ENCODE measurements at places on chromosomes 11 and 22. TPM values are rescaled to one million over a fixed set of nuclear protein-coding genes. Genes with fewer than 3 reads are reported as not detected.
A peak's percentile ranks its signal among the peaks of the same experiment; 100 is the strongest.

DNA sequence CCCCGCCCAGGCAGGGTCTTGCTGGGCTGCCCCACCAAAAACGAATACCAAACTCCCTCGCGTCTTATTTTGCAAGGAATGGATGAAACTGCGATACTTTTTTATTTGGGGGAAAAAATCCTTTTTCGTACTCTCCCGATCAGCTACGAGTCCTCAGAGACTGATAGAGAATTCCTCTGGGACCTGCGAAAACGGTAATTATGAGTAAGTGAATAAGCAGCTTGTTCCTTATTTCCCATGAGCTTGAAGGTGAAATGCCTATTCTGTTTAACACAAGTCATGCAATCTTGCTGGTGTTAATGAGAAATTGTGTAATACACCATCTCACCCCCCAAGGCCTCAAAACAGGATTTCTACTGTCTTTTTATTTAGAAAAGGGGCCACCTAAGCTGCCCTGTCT is 5.5 kb downstream of the GRK3 start:
- H3K27ac ChIP-seq, result no peak overlapping the region
- H3K4me1 ChIP-seq, result peaks cover 45% of the 10 kb centered on the region
- H3K27me3 ChIP-seq, result no peaks in the 10 kb centered on the region
- DNase-seq, result no peak

GRCh38 chr22:36940676-36941075 is 27.2 kb downstream of the CSF2RB start:
- no peak overlapping the region for H3K27ac ChIP-seq
- no peak for DNase-seq
- peaks cover 7% of the 10 kb centered on the region for H3K4me1 ChIP-seq
- H3K4me3 ChIP-seq, result no peak overlapping the region
- H3K36me3 ChIP-seq, result no peaks in the 10 kb centered on the region

GRCh38 chr11:78801161-78801884 is 226.7 kb upstream of the NARS2 start:
- no peak overlapping the region for H3K27ac ChIP-seq
- no peak overlapping the region for H3K4me3 ChIP-seq
- H3K4me1 ChIP-seq, result no peaks in the 10 kb centered on the region

- H3K4me1 ChIP-seq, result no peaks in the 10 kb centered on the region
- no peak for DNase-seq
- H3K27me3 ChIP-seq, result no peaks in the 10 kb centered on the region
- no peaks in the 10 kb centered on the region for H3K36me3 ChIP-seq
- H3K27ac ChIP-seq, result no peak overlapping the region
- no peak overlapping the region for H3K4me3 ChIP-seq
Measured at GRCh38 chr11:129731316-129731715, 84.3 kb upstream of the TMEM45B start.

- H3K36me3 ChIP-seq, result peaks cover 18% of the 10 kb centered on the region
- H3K4me3 ChIP-seq, result peak within 1 kb of the TSS; percentile 79
- H3K27ac ChIP-seq, result peak within 1 kb of the TSS; percentile 71
- DNase-seq, result peak; percentile 34
- H3K27me3 ChIP-seq, result peaks cover 15% of the 10 kb centered on the region
- H3K4me1 ChIP-seq, result peaks cover 38% of the 10 kb centered on the region
Measured at GRCh38 chr11:66546368-66546965, at the start of gene ACTN3. ACTN3 (plus strand) TSS chr11:66546903; CDS start chr11:66546938, 35 bp downstream.

- no peak for DNase-seq
- H3K36me3 ChIP-seq, result no peaks in the 10 kb centered on the region
- no peak overlapping the region for H3K27ac ChIP-seq
- no peak overlapping the region for H3K4me3 ChIP-seq
- H3K27me3 ChIP-seq, result peaks cover 2% of the 10 kb centered on the region
- H3K4me1 ChIP-seq, result no peaks in the 10 kb centered on the region
Measured at GRCh38 chr11:104369761-104370160, 205.8 kb upstream of the PDGFD start.

The PLAAT4 gene
- total RNA-seq, result 106 TPM

The TENM4 gene
- total RNA-seq, result not detected

The C11orf65 gene
- 1.2 TPM for total RNA-seq

All from activated CD4-positive, alpha-beta memory T cell treated with anti-CD3 and anti-CD28 coated beads, Interleukin-2, amount 10 ng/mL, durations not matched to agents 7 days and 5 days (primary cell).